ENCODE measurements at places on chromosomes 3 and 15.

DNA sequence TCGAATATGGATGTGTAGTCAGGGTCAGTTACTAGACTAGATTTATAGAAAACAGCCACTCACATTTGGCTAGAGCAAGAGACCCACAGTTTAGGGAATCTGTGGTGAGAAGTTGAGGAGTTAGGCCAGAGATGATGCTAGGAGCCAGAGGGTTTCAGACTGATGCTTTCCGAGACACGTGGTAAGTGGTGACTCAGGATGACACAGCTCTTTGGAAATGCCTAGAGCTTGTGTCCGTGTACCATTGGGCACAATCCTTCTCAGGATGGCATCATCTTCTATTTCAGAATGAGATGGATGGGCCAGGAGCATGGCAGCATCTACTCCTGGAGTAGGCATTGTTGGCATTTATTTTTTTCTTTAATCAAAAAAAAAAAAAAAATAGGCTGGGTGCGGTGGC, 28.5 kb downstream of the PTPRG start:
- no peak for DNase-seq

DNA sequence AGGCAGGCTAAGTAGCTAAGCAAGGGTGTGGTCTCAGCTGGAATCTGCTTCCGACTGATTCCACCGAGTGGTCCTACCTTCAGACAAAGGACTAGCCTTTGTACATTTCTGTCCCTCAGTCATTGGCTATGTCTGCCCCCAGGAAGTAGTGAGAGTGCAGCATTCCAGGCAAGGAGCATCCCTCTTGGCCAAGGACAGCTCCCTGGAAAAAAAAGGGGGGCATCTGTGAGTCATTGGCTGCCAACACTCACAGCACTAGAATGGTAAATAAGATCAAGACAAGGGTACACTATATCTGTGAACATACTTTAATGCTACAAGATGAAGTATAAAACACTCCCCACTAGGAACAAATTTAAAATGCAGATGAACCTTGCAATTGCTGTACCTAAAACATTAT, 66.8 kb downstream of the STAC start:
- no peak for DNase-seq

DNA sequence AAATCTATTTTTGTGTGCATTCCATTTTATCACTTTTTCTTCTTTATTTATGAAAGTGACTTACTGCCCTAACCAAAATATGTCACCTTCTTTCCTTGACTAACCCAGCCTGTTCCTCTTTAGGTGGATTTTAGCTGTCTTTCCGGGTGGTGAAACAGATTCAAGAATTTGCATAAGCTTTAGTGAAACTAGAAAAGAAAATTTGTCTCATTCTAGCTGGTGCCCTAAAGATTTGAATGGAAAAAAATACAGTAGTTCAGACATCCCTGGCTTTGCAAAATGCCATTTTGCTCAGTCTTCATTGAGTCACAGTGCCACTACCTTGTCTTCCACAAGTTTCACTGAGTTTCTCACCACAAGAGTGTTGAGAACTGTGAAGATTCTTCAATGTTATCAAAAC, 28.2 kb upstream of the CCDC50 start:
- no peak for DNase-seq

GRCh38 chr15:56456229-56456628, 8.7 kb downstream of the MNS1 start:
- DNase-seq: no peak

DNA sequence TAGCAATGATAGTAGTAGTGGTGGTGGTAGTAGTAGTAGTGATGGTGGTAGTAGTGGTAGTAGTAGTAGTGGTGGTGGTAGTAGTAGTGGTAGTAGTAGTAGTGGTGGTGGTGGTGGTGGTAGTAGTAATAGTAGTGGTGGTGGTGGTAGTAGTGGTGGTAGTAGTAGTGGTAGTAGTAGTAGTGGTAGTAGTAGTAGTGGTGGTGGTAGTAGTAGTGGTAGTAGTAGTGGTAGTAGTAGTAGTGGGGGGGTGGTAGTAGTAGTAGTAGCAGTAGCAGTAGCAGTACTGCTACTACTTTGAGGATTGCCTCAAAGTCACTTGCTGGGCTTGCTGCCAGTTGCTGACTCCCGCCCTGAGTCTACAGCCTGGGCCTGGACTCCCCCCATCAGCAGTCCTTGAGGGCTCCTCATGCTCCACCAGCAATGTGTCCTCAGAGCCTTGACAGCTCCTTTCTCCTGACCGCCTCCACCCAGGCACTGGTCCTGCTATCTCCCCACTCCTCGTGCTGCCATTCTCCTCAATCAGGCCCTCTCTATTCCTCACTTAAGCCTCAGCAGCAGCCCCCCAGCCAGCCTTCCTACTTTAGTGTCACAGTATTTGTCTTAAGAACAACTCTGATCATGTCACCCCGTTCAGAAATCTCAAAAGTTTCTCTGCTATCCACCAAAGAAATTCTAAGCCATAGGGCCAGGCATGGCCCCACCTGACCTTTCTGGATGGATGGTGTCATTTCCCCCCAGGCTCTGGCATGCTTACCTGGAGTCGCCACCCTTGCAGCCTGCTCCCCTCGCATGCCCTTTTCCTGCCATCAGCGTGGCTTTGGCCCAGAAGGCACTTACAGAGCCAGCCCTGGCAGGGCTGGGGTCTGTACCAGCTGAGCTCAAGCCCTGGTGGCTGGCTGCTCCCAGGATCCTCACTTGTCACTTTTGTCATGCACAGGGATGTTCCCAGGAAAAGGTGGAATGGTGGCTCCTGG, 45.6 kb downstream of the DLEC1 start:
- no peak for DNase-seq

DNA sequence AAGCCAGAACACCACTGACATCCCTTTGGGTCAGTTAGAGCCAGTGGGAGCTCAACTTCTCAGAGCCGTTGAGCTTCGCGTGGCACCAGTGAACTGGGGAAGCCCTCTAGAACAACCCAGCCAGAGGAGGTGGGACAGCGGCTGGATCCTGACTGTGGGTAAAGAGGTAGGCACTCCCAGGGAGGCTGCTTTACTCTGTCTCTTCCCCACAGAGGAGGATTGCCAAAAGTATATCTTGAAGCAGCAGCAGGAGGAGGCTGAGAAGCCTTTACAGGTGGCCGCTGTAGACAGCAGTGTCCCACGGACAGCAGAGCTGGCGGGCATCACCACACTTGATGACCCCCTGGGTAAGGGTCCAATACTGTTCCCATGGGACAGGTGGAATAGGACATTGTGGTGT, 1.2 kb downstream of the MYD88 start:
- no peak for DNase-seq

DNA sequence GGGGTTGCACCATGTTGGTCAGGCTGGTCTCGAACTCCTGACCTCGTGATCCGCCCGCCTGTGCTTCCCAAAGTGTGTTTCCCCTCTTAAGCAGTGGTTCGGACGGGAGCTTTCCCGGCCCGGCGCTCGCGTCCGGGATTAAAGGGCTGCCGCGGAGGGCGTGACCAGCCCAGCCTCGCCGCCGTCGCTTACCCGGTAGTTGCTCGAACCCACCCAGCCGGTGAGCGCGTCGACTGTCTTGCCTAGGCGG, 513 bp downstream of the CLASP2 start:
- DNase-seq: no peak

Measured in esophagus squamous epithelium (tissue), 5 donors.